ENCODE measurements at places on chromosomes 4 and X.

- no peak for DNase-seq
Measured at GRCh38 chr4:39154009-39154408, 28.3 kb upstream of the WDR19 start.

- no peak for DNase-seq
Measured at GRCh38 chr4:30932581-30932980, 212.4 kb downstream of the PCDH7 start.

GRCh38 chr4:52611030-52611555 is 48.0 kb downstream of the USP46 start:
- DNase-seq, result no peak

DNA sequence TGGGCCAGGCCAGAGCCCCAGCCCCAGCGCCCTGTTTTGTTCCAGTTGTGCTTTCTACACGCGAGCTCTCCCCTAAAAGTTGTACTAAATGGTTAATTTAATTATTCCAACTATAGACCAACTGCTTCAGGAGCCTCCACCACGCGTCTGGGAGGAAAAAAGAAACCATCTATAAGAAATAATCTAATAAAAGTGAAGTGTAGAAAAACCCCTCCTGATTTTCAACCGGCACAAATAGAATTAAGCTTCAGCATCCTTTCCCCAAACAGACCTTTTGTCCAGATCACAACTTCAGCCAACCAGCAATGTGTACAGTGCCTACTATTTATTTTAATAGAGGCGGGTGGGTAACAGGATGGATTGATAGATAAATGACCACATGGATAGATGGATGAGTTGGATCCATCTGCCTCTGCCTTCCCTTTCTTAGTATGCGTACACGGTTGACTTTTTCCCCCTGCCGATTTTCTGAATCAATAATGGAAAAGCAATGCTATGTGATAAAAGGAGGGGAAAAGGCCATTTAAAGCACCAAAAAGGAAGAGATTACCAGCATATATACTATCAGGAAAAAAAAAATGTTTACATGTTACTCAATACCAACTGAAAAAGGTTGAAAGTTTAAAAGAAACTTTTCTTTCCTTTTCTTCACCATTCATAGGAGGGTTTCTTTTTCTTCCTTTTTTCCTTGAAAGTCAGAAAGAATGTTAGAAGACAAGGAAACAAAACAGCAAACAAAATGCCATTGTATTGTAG is 3.7 kb upstream of the PHOX2B start:
- no peak for DNase-seq

- DNase-seq, result no peak
Measured at GRCh38 chr4:59412739-59413138, 1787.4 kb upstream of the ADGRL3 start.

DNA sequence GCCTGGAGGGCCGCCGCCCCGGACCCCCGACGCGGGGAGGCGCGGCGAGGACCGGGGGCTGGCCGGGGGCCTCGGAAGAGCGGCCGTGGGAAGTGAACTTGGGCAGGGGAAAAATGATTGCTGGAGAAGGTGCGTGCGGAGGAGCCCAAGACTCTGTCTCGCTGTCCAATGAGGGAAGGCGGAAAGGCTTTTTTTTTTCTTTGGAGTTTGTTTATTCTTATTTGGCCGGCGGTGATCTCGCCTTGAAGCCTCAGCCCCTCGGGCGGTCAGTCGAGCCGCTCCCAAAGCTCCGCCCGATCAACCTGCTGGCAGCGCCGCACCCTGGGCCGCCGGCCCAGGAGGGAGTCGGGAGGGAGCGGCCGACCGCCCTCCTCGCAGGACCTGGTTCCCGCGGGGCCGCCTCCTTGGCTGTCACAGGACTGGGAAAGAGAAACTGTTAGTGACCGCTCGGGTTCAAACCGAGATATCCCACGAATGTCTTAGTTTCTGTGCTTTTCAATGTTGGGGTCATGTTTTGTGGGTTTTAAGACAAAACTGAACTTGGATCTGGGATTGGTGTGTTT is 2.5 kb downstream of the CPEB2 start:
- DNase-seq, result no peak

DNA sequence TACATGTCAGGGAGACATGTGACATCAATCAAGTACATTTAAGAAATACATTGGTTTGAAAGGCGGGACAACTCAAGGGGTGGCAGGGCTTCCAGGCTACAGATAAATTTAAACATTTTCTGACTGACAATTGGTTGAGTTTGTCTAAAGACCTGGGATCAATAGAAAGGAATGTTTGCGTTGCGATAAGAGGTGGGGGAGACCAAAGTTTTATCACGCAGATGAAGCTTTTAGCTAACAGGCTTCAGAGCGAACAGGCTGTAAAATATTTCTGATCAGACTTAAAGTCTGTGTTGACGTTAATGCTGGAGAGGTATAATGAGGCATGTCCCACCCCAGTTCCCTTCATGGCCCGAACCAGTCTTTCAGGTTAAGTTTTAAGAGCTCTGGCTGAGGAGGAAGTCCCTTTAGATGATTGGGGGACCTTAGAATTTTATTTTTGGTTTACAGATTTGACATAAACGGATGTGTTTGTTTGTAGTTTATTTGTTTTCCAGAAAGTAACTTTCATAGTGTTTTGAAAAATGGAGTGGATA is 346.7 kb upstream of the RASGEF1B start:
- no peak for DNase-seq

DNA sequence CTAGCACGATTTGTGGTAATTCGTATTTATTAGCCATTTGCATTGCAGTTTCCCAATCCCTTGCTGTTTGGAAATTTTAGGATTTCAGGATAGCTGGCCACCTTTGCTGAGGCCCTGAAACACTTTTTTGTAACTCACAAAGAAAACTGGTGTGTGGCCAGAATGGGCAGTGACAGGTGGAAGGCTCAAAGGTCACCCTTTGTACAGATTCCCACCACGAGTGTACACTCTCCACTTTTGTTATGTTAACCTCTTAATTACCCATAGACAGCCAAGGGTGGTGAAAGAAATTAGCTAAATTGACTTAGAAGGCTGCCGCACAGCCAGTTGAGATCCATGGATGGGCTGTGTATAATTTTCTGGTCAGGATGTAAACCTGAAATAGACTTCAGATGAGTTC is 109.7 kb upstream of the ARX start:
- no peak for DNase-seq

DNA sequence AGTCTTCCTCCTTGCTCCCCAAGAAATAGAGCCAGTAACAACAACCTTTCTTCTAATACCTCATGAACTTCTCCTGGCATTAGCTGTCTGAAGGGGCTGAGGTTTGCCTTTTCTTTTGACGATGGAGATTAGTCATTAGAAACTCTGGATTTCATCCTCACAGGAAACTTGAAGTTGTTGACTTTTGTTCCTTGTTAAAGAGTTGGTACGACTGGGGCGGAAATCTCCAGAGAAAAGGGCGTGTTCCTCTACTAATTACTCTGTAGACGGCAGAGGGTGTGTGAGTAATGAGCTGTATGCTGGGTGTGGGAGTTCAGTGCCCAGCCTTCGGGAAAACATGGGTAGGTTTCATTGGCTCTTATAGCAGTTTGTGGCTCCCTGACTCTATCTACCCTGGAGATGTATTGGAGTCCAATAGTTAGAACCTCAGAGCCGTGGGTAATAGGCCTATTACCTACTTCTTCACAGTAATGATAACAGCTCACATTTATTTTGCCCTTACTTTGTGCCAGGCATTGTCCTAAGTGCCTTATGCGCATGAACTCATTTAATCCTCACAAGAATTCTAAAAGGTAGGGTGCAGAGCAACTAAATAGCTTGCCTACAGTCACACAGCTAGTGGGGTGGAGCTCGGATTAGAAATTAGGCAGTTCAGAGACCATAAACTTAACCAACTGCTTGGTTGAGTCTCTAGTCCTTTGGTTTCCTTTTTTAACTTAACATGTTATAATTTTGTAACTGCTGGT is 23.4 kb downstream of the TMEM164 start:
- DNase-seq, result no peak

- no peak for DNase-seq
Measured at GRCh38 chrX:100677611-100678181, 33.7 kb downstream of the SRPX2 start.

GRCh38 chrX:25016938-25017598 is 1.3 kb upstream of the ARX start:
- no peak for DNase-seq

DNA sequence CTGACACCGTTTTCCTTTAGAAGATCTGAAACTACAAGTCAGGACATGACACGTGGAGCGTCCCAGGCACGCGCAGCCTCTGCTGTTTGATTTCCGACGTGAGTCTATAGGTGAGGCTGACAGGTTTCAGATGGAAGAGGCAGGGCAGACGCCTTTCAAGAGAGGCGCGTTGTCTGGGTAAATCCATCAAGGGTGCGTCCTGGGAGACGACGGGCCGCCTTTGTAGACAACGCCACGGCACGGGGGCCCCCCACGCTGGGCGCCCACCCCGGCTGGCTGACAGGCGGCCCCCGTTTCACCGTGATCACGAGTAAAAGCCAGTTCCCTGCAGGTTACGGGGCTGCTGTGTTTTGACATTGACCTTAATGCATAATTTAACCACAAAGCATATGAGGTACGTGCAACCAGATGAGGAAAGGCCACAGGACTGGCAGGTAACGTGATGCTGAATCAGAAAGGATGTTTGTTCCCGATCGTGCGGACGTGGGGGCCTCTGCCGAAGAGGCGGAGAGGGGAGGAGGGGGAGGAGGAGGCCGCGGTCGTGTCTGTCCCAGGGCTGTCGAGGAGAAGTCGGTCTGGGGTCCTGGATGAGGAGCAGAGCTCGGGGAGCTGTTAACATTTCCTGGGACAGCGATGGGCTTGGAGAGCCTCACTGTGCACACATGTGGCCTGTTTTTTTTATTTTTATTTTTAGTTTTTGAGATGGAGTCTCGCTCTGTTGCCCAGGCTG is 51.1 kb upstream of the PPP2R3B start:
- DNase-seq, result no peak

- no peak for DNase-seq
Measured at GRCh38 chr4:110049951-110050925, 137.6 kb downstream of the EGF start.

GRCh38 chr4:48761286-48761685 is 18.8 kb downstream of the FRYL start:
- DNase-seq, result no peak

DNA sequence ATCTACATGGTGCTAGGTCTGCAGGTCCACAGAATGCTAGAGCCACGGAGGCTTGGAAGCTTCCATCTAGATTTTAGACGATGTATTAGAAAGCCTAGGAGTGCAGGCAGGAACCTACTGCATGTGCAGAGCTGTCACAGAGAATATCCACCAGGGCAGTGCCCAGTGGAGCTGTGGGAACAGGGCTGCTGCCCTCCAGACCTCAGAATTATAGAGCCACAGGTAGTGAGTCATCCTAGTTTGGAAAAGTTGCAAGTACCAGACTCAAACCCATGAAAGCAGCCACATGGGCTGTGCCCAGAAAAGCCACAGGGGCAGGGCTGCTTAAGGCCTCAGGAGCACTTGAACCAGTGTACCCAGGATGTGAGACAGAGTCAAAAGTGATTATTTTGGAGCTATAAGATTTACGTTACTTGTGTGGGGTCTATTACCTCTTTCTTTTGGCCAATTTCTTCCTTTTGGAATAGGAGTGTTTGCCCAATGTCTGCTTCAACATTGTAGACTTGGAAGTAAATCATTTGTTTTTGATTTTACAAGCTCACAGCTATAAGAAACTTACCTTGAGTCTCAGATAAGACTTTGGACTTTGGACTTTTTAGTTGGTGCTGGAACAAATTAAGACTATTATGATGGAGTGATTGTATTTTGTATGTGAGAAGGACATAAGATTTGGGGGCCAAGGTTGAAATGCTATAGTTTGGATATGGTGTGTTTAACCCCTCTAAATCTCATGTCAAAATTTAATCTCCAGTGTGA is 143.5 kb upstream of the CHRDL1 start:
- no peak for DNase-seq

- DNase-seq, result no peak
Measured at GRCh38 chr4:83947830-83948193, 411.9 kb downstream of the GPAT3 start.

GRCh38 chrX:8105531-8105930 is 65.5 kb downstream of the VCX2 start:
- DNase-seq, result no peak

GRCh38 chr4:159103384-159103990 is 608 bp downstream of the RAPGEF2 start:
- no peak for DNase-seq

- no peak for DNase-seq
Measured at GRCh38 chr4:74930162-74930561, 2.8 kb upstream of the PARM1 start.

DNA sequence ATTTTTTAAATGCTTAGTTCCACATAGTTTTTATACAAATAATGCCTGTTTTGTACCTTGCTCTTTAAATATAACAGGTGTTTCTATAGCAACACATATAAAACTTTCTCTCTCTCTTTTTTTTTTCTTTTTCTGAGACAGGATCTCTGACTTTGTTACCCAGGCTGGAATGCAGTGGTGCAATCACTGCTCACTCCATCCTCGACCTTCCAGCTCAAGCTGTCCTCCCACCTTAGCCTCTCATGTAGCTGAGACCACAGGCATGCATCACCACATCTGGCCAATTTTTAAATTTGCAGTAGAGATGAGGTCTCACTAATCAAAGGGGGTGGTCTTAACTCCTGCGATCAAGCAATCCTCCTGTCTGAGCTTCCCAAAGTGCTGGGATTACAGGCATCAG is 18.3 kb upstream of the SULT1E1 start:
- DNase-seq, result no peak

DNA sequence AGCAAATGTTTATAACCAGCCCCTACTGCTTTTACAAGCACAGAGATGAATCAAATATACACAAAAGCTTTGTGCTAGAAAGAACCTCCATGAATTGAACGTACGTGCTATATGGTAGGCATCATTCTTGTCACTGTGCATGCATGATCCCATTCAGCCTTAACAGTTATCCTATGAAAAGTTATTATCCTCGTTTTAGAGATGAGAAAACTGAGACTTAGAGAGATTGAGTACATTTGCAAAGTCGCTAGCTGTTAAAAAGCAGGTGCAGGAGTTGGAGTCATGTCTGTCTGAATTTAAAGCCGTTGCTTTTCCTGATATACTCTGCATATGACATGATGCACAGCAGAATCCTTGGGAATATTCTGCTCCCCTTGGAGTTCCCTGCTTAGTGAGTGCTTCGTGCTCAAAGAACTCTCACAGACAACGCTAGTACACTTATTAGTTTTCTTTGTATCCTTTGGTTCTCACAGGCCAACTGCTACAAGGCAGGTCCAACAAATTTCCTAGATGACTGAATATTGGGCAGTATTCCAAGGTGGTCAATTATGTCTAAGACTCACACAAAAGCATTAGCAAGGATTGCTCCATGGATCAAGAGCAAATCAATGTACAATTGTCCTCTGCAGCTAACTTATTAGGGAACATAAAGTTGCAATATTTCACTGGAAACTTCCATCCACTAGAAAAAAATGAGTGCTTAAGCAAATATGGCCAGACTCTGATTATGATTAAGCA is 42.8 kb upstream of the TRIM2 start:
- no peak for DNase-seq

GRCh38 chr4:73434311-73434710 is 1.7 kb upstream of the AFP start:
- no peak for DNase-seq

GRCh38 chr4:172578712-172579111 is 589.9 kb upstream of the GALNT7 start:
- DNase-seq, result no peak

GRCh38 chr4:186887291-186887700 is 163.6 kb upstream of the FAT1 start:
- DNase-seq, result no peak
